ENCODE measurements at places on chromosomes 12 and 14. TPM values are rescaled to one million over a fixed set of nuclear protein-coding genes. Genes with fewer than 3 reads are reported as not detected.
A peak's percentile ranks its signal among the peaks of the same experiment; 100 is the strongest.

DNA sequence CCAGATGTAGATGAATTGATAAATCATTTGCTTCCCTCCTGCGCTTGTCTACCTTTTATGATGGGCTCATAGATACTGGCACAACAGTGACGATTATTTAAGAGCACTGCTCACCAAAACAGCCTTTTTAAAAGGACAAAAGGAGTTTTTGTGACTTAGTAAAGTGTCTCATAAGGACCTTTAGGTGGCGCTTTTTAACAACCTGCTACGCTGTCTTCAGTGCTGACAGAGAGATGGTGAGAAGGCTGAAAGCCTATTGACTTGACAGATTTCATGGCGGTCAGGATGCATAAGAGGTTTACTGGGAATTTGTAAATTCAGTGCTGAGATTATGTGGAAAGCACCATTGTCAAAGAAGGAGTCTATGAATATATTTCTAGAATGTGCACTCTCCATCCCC lies 87.6 kb downstream of the SLC15A5 start:
- no peak for DNase-seq

DNA sequence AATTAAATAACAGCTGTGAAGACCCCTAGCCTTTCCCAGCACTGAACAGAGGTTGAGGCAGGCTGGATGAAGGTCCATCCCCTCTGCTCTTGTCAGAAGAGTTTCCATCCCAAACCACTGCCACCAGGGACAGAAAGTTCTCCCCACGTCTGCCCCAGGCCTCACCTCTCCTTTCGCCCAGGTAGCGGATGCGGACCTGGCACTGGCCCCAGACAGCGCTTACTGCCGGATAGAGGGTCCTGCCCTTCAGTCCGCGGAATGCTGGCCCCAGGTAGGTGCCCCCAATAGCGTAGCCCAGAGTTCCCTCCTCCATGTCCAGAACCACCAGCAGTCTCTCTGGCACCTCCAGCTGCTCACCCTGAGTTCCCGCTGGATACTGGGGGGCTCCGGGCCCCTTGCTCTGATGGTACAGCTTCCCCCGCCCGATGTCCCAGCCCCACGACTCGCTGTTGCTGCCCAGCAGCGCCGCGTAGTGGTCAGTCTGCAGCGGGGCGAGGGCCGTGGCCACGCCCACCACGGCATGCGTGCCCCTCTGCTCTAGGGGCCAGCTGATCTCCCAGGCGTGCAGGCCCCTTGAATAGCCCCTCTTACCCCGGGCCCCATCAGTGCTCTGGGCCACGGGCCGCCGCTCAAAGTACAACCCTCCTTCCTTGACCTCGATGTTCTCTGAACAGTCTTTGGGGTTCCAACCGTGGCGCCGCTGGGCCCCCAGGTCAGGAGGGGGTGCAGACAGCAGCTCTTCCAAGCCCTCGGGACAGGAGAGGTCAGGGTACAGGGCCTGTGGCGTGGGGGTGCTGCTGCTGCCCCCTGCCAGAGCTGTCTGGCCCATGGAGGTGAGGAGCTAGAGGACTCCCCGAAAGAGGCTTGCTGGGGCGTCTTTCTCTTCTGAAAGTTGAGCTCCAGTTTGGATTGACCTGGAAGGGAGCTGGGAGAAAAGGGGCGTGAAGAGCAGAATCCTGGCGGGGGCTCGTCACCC lies 742 bp downstream of the SPSB2 start:
- peak; percentile 95 for DNase-seq

DNA sequence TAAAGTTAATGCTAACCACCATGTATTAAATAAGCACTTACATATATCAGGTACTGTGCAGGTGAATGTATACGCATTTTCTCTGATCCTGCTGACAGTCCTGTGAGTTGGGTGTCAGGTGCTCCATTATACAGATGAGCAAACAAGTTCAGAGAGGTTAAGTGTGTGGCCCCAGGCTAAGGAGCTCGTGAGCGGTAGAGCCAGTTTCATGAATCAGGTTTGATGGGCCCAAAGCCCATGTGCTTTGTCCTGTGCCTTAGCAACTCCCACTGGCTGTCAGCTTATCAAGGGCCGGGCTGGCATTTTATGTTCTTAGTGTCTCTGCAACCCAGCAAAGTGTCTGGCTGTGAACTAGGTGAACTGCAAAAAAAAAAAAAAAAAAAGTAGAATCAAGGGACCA lies 701.2 kb upstream of the TBX3 start:
- no peak for DNase-seq

GRCh38 chr14:52031781-52032180 lies 37.1 kb downstream of the NID2 start:
- DNase-seq: no peak

DNA sequence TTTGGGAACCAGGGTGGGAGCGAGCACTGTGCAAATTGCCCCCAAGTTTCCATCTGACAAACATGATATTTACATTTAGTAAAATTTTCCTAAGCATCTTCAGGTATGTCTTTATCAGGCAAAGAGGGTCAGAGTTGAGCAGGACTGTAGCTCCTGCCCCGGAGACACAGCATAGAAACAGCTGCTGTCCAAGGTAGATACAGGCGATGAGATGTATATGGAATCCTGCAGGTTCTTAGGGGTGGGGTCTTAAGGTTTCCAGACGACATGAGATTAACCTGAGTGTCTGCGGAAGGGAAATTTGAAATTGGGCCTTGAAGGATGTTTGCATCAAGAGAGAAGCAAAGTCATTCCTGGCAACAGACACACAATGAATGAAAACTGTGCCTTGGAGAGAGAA lies 998.8 kb downstream of the AACS start:
- DNase-seq: no peak

DNA sequence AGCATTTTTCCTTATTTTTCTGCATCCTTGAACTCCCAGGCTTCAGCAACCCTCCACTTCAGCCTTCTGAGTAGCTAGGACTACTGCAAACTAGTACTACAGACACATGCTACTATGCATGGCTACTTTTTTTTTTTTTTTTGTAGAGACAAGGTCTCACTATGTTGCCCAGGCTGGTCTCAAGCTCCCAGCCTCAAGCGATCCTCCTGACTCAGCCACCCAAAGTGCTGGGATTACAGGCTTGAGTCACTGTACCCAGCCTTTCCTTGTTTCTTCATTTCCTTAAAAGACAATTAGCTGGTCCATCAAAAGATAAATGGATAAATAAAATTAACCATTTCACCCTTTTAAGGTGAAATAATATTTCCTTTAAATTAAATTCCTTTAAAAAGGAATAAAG lies 205.8 kb downstream of the SPTSSA start:
- DNase-seq: no peak

- no peak for DNase-seq
Measured at GRCh38 chr12:104280717-104281458, 22.7 kb upstream of the EID3 start.

ASCL1 gene
- not detected for total RNA-seq

RNU4-1 gene
- total RNA-seq: 2,875 TPM

- no peak for DNase-seq
Measured at GRCh38 chr12:7035463-7035862, 17.2 kb upstream of the LPCAT3 start.

KNTC1 gene
- total RNA-seq: 18.5 TPM

DNA sequence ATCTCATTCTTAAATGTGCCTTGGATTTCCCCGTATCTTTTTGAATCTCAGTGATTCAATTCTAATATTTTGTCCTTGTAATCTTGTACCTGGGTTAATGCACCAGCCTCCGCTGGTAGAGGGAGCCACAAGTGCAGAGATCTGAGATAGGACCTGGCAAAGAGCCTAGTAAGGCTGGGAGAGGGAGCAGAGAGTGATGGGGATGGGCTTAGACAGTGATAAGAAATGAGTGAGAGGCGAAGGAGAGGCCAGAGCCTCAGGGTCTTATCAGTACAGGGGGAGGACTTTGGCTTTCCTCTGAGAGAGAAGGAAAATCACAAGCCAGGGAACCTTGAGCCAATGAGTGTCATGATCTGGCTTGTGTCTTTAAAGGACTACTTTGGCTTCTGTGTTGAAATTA lies 30.5 kb upstream of the LMNTD1 start:
- DNase-seq: no peak

KLHL42 gene
- 29.2 TPM for total RNA-seq

- DNase-seq: no peak
Measured at GRCh38 chr12:25269701-25270100, 19.0 kb upstream of the KRAS start.

- DNase-seq: no peak
Measured at GRCh38 chr12:63450816-63451215, 217.5 kb downstream of the DPY19L2 start.
